RPMI8226 (cell line): ENCODE measurements at places on chromosomes 6 and 20.

- no peak for DNase-seq
Observed at GRCh38 chr6:88360203-88360797, 194.2 kb upstream of the CNR1 start.

DNA sequence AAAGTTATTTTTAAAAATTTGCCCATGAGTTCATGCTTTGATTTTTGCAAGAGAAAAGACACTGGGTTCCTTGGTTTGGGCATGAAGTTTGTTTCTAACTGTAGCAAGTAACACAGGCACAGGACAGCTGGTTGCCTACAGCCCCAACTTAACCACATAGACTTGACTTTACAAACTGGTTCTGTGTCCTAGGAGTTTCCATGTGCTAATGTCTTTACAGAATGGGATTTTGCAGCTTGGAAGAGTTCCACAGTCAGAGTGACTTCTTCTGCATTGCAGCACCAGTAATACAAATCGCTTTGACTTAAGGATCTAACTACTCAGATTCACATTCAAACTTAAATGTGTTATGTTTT lies 44.3 kb downstream of the OR2B2 start:
- no peak for DNase-seq

DNA sequence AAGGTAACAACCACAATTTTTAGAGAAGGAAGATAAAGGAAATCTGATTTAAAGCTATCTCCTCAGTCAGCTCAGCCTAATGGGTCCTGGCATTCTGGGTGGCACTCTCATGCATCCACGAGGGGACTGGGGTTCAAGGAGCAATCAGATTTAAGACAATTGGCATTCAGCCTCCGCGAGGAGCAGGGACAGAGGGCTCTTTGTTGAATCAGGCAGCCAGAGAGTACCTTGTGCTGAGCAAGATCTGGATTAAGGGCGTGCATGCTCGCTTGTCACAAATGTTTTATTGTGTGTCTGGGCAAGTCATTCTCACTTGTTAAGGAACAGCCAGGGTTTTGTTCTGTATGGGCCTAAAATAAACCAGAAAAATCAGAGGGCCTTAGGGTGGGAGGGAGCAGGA lies 475.3 kb upstream of the NRSN1 start:
- no peak for DNase-seq

- DNase-seq, result no peak
Observed at GRCh38 chr20:48384147-48384818, 443.5 kb downstream of the PREX1 start.

DNA sequence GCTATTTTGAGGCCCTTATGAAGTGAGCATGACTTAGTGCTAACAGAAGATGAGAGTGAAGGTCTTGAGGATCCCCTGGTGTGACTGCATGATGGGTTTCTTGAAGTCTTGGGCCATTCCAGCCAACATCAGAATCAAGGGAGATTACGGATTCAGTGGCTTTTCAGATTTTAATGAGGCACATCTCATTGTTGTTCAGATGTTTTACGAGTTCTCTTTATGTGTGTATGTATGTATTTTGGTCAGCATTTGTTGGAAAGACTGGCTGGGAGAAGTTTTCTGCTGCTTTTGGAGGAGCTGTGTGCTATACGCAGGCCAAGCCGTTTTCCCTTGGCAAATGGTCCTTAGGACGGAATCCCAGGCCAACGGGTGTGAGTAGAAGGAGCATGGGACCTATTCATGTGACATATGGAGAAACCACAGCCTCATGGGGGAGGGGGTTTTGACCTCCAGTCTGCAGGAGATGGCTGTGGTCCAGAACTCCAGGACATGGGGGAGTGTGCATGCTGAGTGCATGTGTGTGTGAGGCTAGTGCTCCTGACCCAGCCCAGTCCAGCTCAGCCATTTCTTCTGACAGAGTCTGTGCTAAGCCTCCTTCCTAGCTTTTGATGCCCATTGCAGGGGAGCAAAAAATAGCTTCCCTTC lies 35.3 kb downstream of the CHMP4B start:
- no peak for DNase-seq

DNA sequence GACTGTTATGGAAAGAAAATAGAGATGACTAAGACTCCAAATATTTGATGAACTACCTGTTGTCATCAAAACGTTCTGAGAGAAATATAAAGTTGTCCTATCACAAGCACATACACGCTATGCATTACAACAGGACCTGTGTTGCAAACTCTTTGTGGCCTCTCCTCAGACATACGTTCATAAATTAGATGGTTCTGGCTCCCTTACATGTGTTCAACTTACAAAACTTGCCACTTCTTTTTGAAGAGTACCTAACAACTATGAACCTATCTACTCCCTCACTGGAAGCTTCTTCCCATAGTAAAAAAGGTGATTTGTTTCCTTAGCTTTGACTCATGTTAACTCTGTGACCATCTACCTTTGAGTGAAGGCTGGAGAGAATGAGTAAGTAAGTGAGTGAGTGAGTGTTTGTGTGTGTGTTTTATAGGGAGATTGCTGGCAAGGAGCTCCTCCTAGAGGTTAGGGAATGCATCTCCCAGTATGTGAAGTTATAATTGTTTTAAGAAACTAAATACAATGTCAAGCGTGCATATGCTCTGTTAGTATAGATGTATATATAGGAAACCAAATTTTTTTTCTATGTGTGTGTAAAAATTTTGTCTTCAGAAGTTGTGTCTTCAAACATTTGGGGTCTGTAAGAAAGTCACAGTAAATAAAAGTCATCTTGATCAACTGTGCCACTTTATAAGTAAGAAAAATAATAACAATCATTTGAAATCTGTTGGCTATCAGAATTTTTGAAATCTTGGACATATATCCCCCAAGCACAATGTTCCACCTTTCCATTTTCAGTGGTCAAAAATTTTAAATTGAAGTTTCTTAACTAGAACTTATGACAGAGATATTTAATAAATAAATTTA lies 1211.1 kb upstream of the GJE1 start:
- DNase-seq, result peak; percentile 27

DNA sequence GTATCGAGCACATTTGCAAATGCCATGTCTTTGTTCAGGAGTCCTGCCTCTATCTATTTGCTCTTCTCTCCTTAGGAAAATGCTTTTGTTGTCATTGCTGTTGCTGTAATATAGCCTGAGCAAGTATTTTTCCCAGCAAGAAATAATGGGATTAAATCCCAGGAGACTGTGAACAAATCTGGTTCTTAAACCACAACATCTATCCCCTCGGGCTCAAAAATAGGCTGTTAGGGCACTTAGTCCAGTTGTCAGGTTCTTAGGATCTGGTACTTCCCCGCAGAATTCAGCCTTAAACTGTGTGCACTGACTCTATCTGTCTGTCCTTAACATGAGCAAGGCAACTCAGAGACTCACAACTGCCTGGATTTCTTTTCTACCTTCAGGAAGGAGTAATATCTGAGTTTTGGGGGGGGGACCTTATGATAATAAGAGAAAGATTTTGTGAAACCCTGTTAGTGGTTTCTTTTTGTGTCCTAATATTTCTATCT lies 437.5 kb downstream of the HTR1B start:
- DNase-seq, result no peak
